ENCODE measurements at places on chromosomes 12 and 14.

- no peak for DNase-seq
These were observed 2.9 kb downstream of the C1R start for GRCh38 chr12:7089196-7089871.

GRCh38 chr12:12010277-12011039, 60.3 kb upstream of the BCL2L14 start:
- DNase-seq, result peak; percentile 64

- DNase-seq, result no peak
These were observed 161.7 kb downstream of the TMX1 start for GRCh38 chr14:51401756-51402155.

DNA sequence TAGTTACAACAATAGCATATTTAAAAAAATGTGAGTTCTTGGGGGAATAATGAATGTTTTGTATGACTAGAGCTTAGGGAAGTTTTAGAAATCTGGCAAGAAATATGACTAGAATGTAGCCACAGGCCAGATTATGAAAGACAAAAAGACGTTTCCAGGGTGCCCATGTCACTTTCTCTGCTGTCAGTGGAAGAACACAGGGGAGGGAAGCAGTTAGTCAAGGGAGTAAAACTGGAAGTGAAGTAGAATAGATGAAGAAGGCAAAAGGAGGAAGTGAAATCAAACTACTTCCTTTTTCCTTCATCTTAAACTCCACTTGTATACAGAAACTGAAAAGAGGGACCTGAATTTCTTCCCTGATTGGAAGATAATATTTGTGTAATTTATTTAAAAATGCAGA, 81.2 kb upstream of the ATP2B1 start:
- DNase-seq, result no peak

DNA sequence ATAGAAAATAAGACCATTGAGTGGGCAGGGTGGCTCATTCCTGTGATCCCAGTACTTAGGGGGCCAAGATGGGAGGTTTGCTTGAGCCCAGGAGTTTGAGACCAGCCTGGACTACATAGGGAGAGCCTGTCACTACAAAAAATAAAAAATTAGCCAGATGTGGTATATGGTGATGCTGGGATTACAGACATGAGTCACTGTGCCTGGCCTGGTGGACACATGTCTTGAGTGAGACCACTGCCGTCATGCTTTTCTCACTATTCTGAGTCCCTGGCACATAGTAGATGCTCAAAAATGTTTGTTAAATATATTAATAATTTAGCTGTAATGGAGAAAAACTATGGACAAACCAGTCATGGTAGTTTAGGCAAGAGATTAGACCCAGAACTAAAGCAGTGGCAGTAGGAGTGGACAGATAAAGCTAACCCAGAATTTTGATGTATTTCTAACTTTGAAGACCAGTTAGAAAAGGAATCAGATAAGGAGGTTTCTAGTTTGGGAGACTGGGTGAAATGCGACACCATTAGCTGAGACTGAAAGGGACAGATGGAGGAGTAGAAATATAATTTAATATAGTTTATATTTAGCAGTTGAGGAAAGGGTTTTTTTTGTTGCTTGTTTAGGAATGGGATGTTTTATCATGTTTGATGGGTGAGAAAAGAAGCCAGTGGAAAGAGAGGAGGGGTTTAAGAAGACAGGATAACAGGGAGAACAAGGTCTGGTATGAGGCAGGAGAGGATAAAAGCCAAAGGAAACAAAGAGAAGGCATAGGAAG, 7.4 kb upstream of the PTGES3 start:
- DNase-seq, result no peak

DNA sequence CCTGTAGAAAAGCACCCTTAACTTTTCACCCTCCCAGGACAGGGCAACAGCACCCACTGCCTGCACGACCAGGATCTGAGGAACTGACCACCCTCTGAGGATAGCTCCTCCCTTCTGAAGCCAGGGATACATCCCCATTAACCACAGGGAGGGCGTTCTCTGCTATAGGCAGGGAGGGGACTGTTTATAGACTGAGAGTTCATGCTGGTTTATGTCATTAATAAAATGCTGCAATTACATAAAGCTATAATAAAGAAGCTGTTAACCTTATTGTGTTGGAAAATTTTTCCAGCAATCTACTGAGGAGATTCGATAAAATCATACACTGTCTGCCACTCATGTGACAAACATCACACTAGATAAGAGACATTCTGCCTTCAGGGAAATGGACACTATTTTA, 232.4 kb upstream of the SFSWAP start:
- DNase-seq, result no peak

- DNase-seq, result peak; percentile 29
These were observed 501 bp downstream of the RIMKLB start for GRCh38 chr12:8698132-8698851.

DNA sequence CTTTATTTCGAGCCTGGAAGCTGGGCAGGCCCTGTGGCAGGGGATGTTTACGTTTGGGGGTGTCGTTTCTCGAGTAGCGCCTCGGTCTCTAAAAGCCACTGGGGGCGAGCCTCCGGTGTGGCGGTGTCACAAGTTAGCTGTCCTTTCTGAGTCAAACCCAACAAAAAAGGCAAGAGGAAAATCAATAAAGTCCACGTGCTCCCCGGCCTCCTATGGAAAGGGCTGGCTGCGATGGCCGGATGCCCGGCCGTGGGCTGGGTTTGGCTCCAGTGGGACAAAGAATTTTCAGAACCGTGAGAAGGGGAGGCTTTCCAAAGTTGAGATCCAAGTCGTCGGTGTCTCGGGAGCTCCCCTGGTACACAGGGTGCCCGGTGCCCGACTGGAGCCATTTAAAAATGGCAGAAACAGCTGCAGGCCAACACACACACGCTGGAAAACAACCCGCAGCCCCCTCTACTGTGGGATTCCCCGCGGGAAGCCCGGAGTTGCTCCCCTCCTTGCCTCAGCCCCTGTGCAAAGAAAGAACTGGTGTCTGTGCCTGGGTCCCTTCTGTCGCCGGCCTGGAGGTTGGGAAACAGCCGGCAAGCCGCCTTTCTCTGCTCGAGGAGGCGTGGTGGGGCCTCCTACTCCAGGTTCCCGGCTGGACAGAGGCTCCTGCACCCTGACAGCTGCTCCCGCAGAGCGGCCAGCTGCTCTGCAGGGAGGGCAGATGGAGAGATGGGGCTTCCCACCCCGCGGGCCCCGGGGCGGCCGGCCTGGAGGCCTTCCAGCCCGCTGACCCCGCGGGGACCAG, 1.9 kb downstream of the BCL7A start:
- DNase-seq, result no peak

DNA sequence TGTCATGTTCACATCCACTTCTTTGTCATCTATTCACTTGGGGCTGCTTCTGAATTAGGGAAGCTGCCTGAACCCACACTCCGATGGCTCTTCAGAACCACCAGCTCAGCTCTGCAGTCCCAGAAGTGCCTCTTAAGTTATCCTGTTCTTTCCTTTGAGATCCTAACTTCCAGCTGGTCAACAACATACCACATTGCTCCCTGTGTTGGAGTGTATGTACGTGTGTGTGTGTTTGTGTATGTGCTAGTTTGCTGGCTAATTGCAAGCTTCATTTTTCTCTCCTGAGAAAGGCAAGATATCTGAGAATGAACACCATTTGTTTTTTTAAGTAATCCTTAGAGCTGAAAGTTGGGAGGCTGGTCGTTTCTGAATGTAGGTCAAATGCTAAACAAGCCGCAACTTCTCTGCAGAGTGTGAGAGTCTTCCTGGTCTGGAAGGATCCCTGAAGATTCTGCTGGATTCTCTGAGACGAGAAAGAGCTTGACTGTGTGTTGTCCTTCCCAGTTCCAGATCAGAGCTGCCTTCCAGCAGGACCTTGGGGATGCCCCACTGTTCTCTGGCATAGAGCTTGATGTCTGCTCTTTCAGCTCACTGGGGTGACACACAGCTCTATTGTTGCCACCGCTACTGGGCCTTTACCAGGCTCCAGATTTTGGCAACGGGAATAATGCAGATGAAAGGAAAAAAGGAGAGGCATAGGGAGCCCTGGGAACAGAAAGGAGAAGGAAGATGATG, 839 bp downstream of the GSG1 start:
- no peak for DNase-seq

GRCh38 chr14:95519699-95520098, 3.2 kb upstream of the SYNE3 start:
- DNase-seq, result peak; percentile 63

DNA sequence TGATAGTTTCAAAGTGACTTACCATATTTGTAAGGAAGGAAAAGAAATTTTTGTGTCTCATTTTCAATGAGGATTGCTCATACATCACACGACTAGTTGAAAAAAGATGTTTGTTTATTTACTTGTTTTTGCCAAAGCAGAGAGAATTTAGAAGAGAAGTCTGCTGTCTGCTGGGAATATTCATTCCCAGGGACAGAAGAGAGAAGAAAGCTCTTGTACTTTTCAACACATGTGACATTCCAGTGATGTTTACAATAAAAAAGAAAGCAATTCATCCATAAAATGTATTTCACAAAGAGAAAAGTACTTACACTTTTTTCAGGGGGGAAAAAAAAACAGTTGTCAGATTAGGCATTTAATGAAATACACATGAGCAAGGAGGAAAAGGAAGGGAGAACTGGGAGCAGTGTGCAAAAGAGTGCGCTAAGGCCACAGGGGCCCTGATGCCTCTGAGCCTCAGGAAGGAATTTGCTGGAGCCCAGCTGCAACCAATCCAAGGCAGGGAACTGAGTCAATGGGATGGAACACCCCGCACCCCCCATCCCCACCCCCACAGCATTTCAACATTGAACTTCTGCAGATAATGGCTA, 115.0 kb downstream of the RPAP3 start:
- no peak for DNase-seq

DNA sequence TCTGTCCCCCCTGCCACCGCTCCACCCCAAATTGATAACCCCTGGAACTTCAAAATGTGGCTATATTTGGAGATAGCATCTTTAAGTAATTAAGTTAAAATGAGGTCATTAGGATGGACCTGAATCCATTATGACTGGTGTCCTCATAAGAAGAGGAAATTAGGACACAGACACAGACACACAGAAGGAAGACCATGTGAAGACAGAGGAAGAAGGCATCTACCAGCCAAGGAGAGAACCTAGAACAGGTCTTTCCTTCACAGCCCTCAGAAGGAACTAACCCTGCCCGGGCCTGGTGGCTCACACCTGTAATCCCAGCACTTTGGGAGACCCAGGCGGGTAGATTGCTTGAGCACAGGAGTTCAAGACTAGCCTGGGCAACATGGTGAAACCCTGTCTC, 3.6 kb upstream of the HRK start:
- no peak for DNase-seq

DNA sequence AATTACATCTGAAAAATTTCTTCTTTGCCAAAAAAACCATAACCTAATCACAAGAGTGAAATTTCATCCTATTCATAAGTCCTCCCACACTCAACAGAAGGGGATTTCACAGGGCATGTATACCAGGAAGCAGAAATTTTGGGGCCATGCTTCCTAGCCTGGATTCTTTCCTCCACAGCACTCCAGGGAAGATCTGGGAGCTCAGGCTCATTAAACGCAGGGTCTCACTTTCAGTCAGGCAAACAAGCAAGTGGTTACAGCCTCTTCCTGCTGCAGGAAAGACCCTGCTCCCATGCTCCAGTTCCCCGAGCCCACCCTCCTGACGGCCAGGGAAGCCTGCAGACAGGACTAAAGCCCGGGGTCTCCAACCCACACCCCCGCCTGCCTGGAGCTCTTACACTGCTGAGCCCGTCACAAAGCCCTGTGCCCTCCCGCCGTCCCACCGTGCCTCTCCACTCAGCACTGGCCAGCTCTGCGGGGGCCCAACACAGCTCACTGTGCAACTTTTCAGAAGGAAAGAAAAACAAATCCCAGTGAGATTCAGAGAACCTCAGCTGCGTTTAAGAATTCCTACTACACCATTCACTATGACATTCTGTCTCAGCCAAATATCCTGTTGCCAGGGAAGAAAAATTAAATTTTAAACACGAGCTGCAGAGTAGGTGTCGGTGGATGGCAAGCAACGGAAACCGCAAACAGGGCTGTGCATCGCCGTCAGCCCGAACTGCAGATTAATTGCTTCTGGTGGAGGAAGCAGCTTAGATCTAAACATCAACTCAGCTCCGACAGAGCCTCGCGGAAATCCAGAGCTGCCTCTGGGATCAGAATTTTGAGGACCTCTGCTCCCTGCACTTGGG, 106.7 kb upstream of the SFSWAP start:
- no peak for DNase-seq

DNA sequence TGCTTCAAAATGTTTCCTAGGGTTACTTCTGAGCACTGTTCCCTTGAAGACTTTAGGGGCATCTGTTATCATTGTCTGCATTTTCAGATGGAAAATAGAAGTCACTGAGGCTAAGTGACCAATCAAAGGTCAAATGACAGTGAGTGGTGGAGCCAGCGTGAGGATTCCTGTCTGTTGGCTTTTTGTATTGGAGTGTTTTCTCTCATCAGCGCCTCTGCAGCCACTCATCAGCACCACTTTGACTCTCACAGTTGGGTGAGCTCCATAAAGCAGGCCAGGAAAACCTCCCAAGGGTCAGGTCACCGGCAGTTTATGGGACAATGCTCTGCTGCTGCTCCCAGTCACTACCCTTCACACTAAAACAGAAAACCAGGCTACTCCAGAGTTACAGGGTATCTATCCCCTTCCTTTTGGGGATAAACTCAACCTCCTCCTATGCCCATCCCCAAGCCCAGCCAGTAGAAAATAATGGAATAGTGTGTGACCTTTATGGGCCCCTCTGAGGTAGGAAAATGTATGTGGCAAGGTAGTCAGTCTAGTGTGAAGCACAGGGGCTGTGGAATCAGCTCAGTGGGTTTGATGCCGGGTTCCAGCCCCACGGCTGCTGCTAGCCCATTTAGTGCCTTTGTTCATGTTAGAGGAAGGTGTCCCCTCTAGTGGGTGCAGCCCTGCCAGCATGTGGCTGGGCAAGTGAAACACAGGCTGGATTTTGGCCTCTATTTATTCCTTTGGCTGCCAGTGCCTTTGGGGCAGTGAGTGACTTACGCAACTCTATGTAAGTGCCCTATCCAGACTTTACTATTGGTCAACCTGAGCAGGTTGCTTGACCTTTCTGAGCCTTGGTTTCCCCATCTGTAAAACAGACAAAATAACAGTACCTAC, 133.8 kb upstream of the CPM start:
- no peak for DNase-seq

GRCh38 chr12:108547686-108548085, 13.3 kb downstream of the SART3 start:
- no peak for DNase-seq

- no peak for DNase-seq
These were observed 76.9 kb downstream of the VWF start for GRCh38 chr12:6047249-6048237.

- DNase-seq, result no peak
These were observed 98.3 kb downstream of the SPTSSA start for GRCh38 chr14:34363733-34364134.

DNA sequence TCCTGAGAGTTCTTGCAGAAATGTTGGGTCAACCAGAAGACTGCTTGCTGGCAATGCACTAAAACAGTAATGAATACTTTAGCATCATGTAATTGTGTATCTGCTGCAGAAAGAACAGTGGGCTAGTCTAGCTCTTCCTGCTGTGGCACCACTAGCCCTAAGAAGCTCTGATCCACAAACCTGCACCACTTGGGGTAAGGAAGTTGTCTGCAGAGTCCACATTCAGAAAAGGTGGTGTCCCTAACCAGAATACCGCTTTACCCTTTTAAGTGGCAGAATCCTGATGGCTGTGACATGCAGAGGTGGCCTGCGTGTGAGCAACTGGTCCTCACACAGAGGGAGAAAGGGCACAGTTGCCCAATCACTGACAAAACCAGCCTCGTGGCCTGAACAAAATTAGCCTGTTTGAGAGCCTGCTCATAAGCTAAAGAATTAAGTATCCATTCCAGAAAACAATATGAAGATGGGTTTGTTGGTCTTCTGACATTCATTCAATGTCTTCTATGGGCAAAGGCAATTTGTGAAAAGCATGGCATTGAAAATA, 165.8 kb downstream of the PPM1H start:
- DNase-seq, result no peak

Measured in activated T-cell treated with anti-CD3 and anti-CD28 coated beads for 48 hours (primary cell).